Astrocyte of the cerebellum (primary cell): ENCODE measurements at places on chromosomes 3 and 15.

GRCh38 chr15:37032091-37032775 lies 68.1 kb downstream of the MEIS2 start:
- DNase-seq: no peak

GRCh38 chr3:71250026-71250425 lies 333.5 kb downstream of the FOXP1 start:
- DNase-seq: no peak

DNA sequence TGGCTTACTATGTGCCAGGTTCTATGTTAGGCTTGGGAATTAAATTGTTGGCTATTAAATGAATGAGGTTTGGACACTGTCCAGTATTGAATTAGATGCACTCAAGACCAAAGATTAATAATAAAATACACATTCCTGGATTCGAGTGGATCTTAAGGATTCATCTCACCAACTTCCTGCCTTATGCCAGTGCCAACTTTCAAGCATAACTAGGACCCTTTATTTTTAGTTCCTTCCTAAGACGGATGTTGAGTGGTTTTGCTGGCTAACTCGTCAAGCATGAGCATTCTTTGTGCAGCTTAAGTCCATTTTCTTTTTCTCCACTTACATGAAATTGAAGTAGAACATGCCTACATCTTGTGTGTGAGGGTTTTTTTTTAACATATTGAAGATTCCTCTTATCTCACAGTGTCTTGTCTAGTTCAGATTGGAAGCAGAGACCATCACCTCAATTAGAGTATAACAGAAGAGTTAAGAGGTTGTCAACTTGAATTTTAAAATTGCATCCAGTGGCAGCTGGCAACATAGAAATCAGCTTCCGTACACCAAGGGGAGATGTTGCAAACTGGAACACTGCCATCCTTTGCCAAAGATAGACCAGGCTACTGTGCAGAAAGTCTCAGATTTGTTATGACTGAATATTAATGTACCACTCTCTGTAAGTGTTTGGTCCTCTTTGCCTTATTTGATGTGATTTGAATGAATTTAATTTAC lies 106.3 kb upstream of the BFSP2 start:
- no peak for DNase-seq

DNA sequence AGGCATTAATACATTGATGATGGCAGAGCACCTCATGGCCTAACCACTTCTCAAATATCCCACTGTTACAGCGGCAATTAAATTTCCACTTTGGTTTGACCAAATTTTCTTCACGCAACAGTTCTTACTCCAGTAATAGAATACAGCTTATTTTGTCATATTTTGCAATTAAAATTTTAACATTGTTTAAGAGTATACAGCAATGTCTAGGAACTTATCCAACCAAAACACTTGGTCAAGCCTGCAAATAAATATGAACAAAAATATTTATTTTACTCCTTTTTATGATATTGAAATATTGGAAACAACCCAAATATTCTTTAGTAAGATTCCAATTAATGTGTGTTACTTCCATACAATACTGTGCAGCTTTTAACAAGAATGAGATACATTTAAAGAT lies 45.3 kb upstream of the C3orf80 start:
- no peak for DNase-seq

DNA sequence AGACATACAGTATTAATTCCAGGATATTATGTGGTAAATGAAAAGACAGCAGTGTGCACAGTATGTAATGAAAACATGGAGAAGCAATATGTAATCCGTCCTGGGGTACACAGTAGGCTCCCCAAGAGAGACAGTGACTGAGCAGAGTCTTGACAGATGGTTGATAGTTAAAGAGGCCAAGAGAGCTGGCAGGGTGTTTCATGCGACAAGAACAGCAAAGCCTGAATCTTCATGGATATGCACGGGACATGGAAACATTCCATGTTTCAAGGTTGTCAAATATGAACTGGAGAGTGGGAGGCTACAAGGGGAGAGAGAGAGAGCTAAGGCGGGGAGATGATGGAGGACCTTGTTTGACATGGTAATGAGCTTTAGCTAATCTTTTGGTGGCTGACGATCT lies 338.4 kb downstream of the IL5RA start:
- no peak for DNase-seq

GRCh38 chr3:45034612-45035252 lies 8.6 kb downstream of the CLEC3B start:
- no peak for DNase-seq

GRCh38 chr3:8669019-8669418 lies 24.4 kb upstream of the SSUH2 start:
- DNase-seq: no peak

DNA sequence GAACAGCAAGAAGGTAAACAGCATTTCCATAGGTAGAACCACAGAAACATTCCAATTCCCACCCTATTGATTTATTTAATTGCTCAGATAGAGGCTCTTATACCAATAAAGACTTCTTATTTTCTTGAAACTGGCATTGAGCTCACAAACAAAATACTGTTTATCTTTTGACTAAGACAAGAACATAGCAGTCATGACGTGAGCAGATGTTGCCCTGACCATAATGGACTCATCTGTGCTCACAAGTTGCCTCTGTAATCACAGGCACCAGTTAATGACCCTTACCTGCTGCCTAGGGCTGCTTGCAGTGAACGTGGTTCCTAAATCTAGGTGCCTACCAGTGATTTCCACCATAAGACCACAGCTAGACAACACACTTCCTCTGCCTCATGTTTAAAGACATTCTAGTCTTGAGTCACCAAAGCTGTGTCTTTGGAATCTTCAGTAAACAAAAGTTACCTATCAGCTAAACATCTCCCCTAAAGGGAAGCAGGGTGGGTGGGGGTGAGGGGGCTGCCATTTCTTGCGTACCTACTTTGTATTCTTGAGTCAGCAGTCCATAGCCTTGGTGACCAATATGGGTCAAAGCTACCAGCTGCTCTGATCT lies 2.1 kb downstream of the FYCO1 start:
- DNase-seq: no peak

DNA sequence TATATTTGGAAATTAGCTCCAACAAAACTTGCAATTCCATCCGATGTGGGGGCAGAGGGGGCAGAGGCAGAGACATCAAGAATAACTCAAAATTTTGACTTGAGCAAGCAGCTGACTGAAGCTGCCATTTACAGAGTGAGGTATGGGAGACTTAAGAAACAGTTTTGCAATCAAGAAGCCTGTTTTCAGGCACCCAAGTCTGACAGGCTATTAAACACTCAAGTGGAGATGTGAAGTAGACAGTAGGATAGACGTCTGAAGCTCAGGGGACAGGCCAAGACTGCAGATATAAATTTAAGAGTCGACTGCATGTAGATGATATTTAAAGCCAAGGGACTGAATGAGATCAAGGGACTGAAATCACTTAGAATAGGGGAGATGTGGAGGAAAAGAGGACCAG lies 9.9 kb upstream of the SH3BP5 start:
- DNase-seq: no peak

DNA sequence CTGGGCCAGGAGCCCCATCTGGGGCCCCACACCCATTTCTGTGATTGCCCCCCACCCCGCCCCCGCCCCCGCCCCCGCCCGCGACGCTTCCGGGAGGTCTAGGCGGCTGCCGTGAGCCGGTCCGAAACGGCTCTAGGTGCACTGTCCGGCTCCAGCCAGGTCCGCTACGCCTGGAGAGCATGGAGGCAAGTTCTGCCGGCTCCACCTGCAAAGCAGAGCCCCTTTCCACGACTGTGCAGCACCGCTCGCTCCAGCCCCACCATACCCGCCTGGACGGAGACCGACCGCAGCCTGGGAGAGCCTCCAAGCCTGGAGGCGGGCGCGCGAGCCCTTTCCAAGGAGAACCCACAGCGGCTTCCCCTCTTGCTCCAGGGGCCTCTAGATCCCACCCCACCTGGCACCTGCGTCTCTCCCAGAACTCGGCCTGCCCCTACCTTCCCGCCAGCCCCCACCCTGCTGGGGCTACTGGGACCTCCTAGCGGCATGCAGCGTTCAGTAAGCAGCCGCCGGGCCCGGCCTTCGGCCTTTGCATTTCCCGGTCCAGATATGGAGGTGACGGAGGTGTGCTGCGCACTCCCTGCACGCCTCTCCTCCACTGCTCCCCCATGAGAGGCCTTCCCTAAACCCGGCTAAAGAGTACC lies 66.2 kb downstream of the KLF13 start:
- DNase-seq: no peak

- no peak for DNase-seq
Observed at GRCh38 chr3:139716908-139717485, 39.2 kb upstream of the NMNAT3 start.

- DNase-seq: no peak
Observed at GRCh38 chr15:49674370-49674769, 53.5 kb downstream of the DTWD1 start.
